CD14-positive monocyte (primary cell): ENCODE measurements at places on chromosomes 3 and 15. TPM values are rescaled to one million over a fixed set of nuclear protein-coding genes. Genes with fewer than 3 reads are reported as not detected.
A peak's percentile ranks its signal among the peaks of the same experiment; 100 is the strongest.

GOLGA6D gene
- 0.03 TPM in 1 of 2 replicates, not detected in the other for polyA plus RNA-seq

MST1R gene
- not detected for polyA plus RNA-seq

NANOGP8 gene
- not detected in 2 replicates for polyA plus RNA-seq

DNA sequence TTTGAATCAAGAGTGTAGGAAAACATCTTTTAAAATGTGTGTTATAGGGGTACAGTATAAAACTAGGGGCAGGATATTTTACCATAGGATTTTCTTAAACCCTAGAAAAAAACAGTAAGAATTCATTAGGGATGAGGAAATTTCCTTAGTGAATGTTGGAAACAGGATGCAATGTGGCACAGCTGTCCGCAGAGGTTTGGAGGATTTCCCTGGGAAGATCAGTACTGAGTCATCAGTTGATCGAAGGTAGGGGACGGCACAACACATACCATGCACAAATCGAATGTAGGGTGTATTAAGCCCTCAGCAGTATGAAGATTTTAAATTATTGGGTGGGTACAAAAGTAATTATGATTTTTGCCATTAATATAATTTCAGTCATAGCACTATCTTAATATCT, 49.9 kb downstream of the FNDC3B start:
- no peak overlapping the region for H3K4me3 ChIP-seq
- no peaks in the 10 kb centered on the region for H3K36me3 ChIP-seq
- H3K27ac ChIP-seq = peak overlapping the region; percentile 23
- H3K27me3 ChIP-seq = no peaks in the 10 kb centered on the region

- DNase-seq = no peak
- no peaks in the 10 kb centered on the region for H3K4me1 ChIP-seq
- no peak overlapping the region for H3K27ac ChIP-seq
- no peaks in the 10 kb centered on the region for H3K27me3 ChIP-seq
- H3K36me3 ChIP-seq = no peaks in the 10 kb centered on the region
These were observed 10.0 kb downstream of the LRTM1 start for GRCh38 chr3:54917862-54918261.
